NCI-H187 treated with DMSO at 0.1 percent for 48 hours (cell line): ENCODE measurements at places on chromosomes 16 and 17.

- DNase-seq = no peak
Measured at GRCh38 chr17:33925649-33926048, 329.4 kb upstream of the CCL2 start.

DNA sequence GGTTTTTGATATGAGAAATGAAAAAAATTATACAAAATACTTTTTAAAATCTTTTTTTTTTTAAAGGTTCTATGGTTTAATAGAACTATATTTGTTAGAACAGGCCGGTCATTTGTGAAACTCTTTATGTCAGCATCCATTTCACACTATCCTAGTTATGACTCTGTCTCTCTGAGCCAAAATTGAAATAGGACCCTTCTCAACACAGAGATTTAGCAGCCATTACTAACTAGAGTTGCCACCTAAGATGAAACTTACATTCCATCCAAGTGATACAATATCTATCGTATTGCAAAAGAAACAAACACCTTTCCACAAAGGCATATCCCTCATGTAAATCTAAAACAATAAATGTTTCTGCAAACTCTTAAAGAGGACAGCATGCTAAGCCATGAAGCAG, 249.8 kb downstream of the CDH11 start:
- DNase-seq = no peak

- no peak for DNase-seq
Measured at GRCh38 chr16:14579266-14579665, 50.8 kb downstream of the PARN start.

DNA sequence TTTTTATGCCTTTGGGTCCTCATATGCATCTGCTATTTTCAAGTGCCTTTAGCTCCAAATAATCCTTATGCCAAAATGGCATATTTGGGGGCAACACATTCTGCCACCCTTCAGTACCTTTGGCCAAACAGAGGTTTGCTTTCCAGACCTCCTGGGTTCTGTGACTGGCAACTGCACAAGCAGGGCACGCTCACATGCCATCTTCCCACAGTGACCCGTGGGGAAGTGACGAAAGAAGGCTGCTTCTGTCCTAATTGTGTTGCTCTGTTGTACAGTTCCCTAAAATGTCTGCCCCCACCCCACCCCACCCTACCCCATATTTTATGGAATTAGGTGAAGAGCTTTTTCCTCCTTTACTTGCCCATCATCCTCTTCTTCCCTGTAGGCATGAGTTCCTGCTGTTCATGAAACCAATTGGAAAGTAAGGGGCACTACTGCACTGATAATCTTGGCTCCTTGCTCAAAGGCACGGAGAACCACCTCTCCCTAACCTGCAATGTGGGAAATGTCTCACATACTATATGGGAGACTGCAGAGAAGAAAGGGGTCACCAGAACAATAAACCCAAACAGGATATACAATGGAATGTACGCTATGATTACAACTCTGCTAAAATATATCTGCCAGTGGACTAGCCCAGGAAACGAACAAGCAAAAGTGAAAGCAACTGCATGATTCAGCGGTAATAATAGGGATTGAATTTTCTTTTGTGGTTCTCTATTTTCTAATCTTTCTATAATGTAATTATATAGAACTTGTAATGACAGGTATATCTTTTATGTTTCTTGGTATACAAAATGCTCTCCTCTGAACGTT, 3.3 kb upstream of the SLFN12L start:
- no peak for DNase-seq

DNA sequence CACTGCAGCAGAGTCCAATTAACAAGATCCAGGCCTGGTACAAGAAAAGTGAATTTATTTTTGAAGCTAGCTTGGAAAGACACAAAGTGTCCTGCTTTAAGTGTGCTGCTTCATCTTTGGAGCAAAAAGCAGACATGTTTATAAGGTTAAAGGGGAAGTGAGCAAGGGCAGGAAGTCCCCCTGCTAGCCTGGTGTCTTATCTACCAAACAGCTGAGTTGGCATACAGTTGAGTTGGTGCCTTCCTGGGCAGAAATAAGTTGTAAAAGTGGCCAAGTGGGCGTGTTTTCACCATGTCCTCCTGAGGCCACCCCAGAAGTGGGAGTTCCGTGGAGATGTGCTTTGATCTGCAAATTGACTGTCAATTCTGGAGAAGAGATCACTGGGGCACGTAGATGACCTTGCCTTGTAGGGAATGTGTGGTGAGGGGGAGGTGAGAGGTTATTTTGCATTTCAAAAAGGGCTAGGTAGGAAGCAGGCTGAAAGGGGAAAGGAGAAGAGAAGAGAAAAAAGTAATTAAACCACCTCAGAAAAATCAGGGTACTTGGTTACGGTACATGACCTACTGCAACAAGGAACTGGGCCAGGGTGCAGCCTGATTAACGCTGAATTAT, 38.3 kb upstream of the HSBP1 start:
- no peak for DNase-seq

DNA sequence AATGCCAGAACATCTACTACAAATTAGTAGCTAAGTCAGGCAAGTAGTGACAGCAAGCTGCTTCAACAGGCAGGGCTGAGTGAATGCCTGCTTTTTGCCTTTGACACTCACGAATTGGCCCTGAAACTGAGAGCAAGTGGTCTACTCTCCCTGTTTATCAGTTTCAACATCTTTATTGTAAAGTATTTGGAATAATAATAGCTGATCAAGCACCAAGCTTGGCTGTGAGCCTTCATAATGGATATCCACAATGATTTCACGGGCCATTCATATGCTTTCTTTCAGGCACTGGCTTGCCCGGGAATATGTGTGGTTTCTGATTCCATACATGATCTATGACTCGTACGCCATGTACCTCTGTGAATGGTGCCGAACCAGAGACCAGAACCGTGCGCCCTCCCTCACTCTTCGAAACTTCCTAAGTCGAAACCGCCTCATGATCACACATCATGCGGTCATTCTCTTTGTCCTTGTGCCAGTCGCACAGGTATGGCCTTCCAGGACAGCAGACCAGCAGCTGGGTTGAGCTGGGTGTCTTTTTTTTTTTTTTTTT, 5.2 kb downstream of the TLCD3A start:
- DNase-seq = no peak

DNA sequence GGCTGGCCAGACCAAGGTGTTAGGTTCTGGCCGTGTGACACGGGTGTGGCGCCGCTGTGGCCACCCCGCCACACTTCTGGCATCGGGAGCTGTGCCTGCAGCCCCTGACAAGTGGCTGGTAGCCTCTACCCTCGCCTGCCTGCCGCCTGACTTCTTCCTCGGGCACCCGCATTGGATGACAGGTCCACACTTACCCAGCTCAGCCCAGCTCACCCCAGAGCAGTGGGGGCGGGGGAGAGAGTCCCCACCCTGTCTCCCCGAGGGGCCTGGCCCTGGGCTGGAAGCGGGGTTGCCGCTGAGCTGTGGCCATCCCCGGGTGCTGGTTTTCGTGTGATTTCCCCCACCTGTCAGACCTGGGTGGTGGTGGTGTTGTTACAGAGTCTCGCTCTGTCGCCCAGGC, 53.9 kb upstream of the ACSF3 start:
- no peak for DNase-seq

DNA sequence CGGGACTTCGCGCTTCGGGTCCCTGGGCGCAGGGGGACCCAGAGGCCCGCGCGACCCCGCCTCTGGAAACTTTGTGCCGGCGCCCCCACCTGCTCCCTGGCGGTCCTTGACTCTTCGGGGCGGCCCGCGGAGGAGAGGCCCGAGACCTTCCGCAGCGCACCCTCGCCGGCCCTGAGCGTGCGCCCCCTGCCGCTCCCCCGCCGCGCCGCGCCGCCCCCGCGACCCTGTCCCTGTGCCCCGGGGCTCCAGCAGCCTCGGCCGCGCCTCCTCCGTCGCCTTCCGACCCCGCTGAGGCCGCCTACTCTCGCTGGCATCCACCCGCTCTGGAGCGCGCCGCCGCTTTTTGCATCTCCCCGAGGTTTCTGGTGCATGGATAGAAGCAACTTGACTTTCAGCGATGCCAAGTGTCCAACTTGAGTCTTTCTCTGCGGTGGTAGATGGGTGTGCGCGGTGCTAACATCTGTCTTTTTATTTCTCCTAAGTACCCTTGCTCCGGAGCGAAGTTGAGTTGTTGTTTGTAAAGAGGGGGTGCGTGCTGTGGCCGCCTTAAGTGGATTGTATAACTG, 414 bp downstream of the DUSP14 start:
- DNase-seq = no peak

DNA sequence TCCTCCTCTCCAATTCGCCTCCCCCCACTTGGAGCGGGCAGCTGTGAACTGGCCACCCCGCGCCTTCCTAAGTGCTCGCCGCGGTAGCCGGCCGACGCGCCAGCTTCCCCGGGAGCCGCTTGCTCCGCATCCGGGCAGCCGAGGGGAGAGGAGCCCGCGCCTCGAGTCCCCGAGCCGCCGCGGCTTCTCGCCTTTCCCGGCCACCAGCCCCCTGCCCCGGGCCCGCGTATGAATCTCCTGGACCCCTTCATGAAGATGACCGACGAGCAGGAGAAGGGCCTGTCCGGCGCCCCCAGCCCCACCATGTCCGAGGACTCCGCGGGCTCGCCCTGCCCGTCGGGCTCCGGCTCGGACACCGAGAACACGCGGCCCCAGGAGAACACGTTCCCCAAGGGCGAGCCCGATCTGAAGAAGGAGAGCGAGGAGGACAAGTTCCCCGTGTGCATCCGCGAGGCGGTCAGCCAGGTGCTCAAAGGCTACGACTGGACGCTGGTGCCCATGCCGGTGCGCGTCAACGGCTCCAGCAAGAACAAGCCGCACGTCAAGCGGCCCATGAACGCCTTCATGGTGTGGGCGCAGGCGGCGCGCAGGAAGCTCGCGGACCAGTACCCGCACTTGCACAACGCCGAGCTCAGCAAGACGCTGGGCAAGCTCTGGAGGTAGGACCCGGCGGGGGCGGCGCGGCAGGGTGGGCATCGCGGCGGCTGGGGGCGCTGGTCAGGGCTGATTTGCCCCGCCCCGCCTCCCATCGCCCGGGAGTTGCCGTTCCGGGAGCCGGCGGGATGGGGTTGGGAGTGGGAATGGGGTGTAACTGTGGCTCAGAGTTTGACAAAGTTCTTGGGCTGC, 567 bp downstream of the SOX9 start:
- no peak for DNase-seq

GRCh38 chr16:3152027-3152276, 17.1 kb downstream of the ZNF213 start:
- DNase-seq = no peak

DNA sequence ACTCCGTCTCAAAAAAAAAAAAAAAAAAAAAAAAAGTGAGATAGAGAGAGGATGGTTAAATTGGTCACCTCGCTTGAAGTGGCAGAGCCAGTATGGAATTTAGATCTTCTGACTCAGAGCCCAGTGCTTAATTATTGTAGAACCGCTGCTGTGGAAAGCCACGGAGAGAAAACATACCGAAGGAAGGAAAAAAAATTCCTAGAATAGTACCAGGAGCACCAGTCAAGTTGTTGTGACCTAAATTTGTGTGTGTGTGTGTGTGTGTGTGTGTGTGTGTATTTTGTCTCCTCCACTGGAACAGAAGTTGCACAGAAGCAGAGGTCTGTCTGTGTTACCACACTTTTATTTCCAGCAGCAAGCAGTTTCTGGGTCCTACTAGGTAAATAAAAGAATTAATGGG, 10.6 kb upstream of the NUP85 start:
- DNase-seq = no peak

GRCh38 chr16:11359370-11359769, 14.1 kb downstream of the RMI2 start:
- no peak for DNase-seq

- DNase-seq = no peak
Measured at GRCh38 chr16:83994087-83994486, 26.0 kb downstream of the NECAB2 start.

- no peak for DNase-seq
Measured at GRCh38 chr17:76946111-76946771, 78.0 kb downstream of the MGAT5B start.

DNA sequence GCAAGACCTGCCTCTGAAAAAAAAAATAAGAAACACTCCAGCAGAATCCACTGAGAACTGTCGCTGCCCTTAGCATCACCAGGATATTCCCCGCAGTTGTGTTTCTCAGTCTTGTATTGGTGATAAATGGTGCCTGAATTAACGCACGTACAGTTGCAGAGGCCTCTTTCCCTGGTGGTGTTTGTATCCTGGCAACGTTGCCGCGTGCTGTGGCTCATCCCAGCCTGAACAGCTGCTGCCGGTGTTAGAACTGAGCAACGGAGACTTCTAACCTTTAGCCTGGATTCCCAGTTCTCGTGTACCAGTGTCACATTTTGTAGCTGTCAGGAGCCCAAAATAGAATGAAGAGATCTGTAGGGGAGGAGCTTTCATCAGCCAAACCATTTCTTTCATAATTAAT, 4.8 kb downstream of the MLYCD start:
- no peak for DNase-seq
